Activated CD4-positive, alpha-beta T cell treated with anti-CD3 and anti-CD28 coated beads for 36 hours (primary cell): ENCODE measurements at places on chromosomes 2 and 18. TPM values are rescaled to one million over a fixed set of nuclear protein-coding genes. Genes with fewer than 3 reads are reported as not detected.

GRCh38 chr2:29615183-29615582 is 306.2 kb downstream of the ALK start:
- DNase-seq, result no peak

- DNase-seq, result no peak
Observed at GRCh38 chr2:1400943-1401735, 12.1 kb upstream of the TPO start.

DNA sequence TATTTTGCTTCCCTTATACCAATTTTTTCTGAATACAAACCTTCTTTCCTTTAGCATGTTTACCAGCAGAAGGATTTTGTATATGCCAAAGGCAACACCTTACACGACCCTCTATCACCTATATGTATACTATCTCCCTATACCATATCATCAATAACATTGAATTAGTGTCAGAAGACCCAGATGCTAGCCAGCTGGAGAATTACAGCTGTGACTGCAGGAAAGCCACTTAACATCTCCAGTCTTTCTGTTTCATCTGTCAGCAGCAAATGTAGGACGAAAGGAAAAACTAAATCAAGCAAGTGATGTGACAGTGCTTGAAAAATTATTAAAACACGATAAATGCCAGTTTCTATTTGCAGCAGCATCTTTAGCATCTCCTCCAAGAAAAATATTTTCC is 193.7 kb downstream of the STK39 start:
- DNase-seq, result no peak

GRCh38 chr2:85853499-85854165 is 35.2 kb downstream of the ST3GAL5 start:
- DNase-seq, result peak; percentile 23

GRCh38 chr2:31000970-31001369 is 137.3 kb downstream of the GALNT14 start:
- DNase-seq, result no peak

The CCBE1 gene
- not detected for total RNA-seq

DNA sequence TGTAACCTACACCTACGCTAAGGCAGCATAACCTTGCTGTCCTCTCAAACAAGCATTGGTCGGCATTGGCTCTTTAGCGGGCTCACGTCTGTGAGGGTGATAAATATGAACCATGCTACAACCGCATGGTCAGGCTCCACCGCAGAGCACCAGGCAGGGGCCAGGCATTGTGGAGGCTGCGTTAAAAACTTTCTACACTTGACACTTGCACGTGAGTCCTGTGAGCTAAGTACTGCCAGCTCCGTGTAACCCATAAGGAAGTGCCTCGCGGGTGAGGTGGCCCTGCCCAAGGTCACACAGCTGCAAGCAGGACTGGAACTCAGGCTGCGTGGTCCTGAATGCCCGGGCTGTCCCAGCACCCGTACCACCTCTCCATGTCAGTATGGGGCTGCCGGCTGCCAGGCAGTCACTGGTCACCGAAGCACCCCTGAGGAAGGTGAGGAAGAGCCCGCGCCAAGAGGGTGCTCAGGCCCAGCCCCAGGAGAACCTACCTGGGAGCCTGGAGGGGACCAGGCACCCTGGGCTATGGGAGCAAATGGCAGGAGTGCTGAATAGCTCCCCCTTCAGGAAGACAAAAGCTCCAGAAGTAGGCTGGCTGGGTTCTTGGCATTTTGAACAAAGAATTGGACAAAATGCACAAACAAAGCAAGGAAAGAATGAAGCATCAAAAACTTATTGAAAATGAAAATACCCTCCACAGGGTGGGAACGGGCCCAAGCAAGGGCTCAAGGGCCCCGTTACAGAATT is 271.1 kb upstream of the RAB6C start:
- DNase-seq, result no peak

DNA sequence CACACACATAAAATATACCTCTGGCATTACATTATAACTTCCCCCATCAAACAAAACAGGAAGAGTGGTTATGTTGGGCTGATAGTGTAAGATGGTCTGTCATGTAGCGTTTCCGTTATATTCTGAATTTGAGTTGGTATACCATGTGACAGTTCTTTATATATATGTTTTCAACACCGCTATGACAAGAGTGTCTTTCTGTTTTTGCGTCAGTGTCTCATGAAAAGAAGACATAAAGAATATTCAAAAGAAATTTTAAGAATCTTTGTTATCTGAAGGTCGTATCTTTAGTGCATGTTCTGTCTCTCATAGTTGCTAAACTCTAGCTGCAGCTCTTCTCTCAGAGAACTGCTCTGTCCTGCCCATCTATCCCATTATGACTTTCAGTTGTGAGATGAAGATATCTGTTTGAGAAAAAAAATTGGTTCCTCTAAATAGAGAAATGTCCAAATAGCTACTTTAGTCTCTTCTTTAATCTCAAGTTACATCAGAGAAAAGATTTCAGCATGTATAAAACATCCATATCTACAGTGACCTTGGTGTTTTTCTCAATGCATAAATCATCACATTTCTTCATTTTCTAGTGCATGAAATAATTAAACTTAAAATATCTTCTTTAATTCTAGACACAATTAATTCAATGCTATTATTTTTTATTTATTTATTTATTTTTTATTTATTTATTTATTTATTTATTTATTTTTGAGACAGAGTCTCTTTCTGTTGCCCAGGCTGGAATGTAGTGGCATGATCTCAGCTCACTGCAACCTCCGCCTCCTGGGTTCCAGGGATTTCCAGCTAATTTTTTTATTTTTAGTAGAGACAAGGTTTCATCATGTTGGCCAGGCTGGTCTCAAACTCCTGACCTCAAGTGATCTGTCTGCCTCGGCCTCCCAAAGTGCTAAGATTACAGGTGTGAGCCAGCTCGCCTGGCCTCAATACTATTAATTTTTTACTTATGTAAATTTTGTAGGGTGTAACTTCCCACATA is 24.3 kb upstream of the PSME4 start:
- no peak for DNase-seq

DNA sequence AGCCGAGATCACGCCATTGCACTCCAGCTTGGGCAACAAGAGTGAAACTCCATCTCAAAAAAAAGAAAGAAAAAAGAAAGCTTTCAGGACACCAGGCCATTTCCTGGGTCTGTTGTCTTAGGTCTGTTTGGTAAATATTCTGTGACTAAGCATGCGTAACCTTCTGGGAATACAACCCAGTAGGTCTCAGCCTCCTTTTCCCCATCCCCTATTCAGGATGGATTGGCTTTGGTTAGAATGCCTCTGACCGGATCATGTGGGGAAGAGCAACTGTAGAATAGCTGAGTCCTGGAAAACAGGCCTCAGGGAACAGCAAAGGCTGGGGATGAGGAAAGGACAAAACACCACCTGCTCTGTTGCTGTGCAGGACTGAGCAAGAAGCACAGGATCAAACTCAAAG is 1.6 kb upstream of the PDCL3 start:
- no peak for DNase-seq

- DNase-seq, result no peak
Observed at GRCh38 chr2:205670292-205670691, 12.0 kb upstream of the NRP2 start.

The RAPGEF4 gene
- 0.50 TPM for total RNA-seq

GRCh38 chr2:69012310-69013141 is 453 bp upstream of the ANTXR1 start:
- DNase-seq, result peak; percentile 59

DNA sequence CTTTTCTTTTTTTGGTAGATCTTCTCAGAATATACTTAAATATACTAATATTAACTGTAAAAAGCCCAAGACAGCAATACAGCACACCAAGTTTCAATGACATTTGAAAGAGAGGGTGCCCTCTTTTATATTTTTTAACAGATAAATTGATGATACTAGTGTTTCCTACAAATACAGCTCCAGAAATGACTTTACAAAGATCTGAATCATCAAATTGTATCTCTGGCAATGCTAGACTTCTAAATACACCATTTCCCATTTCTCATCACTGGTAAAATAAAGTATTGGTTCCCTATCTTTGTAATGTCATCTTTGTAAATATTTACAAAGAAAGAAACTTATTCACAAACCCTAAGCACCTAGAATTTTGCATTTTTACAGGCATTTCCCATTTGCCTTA is 281.3 kb downstream of the EXOC6B start:
- no peak for DNase-seq

DNA sequence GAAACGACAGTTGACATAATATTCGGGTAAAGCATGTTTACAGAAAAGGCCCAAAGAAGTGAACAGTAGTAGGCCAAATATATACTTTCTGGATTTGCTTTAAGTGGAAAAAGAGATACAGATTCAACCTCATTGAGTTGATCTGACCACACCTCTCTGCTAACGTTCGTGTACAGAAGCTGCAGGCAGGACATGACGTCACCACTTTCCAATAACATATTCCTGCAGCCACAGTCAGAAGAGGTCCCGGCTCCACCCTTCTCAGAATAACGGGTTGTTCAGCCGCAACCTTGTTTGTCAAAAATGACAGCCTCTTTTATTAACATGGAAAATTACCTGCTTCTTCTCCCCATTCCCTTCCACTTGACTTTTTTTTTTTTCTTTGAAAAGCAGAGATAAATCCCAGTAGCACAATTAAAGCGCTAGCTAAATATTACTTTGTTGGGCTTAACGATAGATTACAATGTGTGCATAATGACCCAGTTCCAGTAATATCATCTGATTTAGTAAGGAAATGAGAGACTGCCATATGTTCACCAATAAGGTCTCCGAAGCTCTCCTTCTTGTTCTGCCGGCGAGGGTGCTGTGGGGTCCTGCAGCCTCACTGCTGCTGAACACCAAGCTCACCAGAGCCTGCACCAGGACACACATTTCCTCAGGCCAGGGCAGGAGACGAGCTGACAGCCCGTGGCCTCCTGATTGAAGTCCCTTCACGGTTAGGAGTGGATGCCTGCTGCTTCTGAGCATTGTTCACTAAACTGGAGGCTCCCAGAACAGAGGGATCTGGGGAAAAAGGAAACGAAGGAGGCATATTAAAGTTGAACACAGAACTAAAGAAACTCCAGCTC is 451.0 kb upstream of the SALL3 start:
- DNase-seq, result no peak
